GM10248 (cell line): ENCODE measurements at places on chromosomes 6 and 20.

DNA sequence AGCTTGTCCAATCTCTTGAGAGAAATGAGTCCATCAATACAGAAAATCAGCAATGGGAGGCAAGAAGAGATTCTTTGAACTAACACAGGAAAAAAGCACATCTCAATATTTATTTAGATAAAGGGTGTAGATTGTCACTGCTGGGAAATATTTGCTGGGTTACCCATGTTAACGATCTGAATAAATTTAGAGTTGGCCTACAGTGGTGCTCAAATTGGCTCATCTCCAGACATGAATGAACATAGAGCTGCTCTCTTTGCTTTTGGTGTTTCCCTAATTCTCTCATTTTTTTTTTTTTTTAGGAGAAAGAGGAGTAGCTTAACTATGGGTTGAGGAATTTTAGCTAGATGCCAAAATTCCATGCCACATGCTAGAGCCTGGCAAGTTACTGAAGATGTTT, 471.2 kb downstream of the PKHD1 start:
- DNase-seq, result no peak

DNA sequence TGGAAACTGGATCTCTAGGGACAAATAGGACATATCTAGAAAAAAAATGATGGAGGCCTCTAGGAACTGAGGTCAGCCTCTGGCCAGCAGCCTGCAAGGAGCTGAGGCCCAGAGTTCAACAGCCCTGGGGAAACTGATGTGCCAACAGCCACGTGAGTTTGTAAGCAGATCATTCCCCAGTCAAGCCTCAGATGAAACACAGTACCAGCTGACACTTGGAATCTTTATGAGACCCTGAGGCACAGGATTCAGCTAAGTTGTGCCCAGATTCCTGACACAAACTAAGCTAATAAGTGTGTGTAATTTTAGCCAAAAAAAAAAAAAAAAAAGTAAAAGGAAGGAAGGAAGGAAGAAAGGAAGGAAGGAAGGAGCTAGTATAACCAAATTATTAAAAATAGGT, 1059.8 kb upstream of the MAP3K7 start:
- no peak for DNase-seq

DNA sequence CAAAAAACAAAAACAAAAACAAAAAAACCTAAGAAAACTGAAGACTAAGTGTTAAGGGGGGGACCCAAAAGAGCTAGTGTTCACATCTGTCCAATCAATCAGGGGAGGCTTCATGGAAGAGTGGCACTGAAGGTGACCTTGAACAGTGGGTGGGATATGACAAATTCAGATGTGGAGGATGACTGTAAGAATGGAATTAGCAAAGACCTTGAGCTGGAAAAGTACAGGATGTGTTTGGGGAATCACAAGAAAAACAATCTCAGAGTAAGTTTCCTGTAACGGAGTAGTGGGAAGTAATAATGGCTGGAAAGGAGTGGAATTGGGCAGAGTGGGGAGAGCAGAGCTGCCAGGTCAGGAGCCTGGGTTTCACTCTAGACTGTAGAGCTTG, 2.9 kb upstream of the IER3 start:
- no peak for DNase-seq

DNA sequence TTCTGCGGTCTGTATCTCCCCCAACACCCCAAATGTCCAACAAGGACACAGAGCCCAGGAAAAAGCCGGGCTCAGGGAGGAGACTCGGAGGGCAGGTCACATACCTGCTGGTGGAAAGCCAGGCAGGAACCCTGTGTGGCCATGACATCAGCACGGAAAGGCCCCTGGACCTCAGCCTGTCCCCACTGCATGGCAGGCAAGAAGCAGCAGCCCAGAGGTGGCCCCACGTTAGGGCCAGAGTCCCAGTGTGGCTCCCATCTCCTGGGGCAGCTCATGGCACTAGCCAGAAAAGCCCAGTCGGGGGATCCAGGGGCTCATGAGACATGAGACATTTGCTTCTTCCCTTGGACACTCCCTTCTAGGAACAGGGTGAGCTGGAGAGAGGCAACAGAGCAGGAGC, 258.7 kb downstream of the DLL1 start:
- no peak for DNase-seq
